ENCODE measurements at places on chromosomes 3 and 15.
A peak's percentile ranks its signal among the peaks of the same experiment; 100 is the strongest.

- DNase-seq: no peak
These were observed 552.6 kb upstream of the CBLB start for GRCh38 chr3:106421426-106421825.

DNA sequence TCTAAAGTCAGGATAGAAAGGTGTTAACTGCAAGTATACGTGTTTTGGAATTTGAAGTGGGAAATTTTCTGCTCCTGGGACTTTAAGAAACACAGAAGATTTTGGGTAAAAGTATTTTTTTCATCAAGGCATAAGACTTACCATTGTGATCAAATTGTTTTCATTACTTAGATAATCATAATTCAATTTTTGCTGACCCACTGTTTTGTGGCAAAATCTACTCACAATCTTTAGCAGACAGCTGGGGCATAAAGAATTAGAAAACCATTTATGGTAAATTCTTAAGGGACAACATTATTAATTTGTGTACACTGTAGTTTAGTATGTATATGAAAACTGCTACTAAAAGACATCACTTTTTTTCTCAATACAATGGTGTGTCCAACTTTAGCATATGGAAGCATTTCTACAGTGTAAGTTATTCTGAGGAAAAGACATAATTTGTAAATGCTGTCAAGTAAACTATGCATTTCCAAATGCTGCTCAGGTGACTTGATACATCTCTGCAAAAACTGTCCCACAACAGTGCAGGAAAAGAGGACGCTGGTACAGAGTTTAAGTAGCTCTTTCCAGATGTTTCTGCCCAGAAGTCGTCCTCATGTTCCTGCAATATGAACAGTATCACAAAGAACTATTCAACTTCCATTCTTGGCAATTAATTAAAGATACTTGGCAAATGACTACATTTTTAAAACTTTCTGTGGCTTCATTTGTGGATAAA, 52.3 kb downstream of the THSD4 start:
- no peak for DNase-seq

DNA sequence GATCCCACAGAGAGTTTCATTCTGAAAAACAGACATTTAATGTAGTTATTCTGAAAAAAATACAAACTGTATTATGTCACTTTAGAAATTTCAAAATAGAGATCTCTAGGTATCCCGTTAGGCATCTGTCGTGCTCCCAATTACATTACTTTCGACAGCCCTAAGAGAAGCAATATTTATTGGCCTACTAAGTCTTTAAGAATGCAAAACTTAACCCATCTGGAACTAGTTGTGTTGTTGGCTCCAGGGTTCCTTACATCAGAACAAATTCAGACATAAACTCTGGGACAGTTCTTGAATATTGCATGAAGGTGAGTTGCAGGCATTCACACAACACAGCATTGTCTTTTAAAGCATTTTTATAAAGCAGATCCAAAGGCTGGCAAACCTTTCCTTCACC, 498.4 kb downstream of the FHIT start:
- peak; percentile 65 for DNase-seq

DNA sequence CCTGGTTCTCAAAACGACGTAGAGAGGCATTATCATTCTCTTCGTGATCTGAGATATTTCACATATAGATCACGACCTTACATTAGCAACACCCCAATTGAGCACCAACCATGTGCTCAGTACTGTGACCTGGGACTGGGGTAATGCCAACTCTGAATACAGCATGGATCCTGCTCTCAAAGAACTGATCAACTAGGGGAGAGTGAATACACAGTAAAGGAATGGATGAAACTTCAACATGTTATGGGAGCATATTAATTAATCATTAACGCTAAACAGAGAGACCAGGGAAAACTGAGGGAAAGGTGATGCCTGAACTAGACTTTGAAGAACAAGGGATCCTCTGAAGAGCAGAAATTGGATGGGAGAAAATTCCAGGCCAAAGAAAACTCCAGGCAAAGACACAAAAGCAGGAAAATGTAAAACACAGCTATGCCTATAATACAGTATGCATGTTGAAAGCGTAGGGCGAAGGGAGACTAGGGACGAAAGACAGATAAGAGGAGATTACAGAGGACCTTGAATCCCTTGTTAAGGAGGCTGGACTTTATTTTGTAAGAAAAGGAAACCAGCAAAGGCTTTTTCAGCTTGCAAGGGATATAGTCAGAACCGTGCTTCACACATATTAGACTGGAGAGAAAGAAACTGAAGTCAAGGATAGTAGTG, 105.7 kb downstream of the ANO10 start:
- no peak for DNase-seq

DNA sequence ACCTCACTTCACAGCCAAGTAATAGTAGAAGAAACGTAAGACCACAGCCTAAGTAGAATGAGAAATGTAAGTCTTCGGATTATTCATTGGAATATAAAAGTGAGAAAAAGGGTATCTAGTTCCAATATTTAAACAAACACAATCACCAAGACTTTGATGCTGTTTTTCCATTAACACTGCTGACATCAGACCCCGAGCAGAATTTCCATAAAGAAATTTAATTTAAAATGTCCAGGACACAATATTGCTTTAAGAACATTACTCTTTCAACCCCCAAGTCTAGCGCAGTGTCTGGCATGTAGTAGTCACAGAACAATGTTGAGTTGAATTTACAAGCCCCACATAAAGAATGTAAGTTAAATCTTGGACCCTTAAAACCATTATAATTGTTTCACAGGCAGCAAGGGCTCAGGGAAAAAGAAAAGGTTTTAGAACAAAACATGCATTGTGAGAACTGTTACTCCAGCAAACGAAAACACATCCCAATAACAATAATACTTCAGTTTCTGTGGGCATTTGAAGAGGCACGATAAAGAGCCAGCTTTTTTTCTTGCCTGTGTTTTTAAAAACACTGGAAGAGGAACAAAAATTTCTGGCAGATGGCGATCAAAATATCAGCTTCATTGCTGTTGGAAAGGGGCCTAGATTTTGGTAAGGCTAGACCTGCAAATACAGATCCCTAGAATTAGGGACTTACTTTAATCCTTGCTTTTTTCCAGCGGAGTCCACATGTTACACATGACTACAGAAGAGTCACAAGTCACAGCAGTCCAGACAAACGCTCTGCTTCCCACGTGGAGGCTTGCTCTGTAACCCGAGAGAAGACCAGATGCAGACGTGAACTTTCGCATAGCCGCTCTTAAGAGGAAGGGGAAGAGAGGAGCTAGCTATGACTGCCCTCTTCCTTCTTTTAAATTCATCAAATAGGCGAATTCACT, 77.9 kb upstream of the IGSF10 start:
- DNase-seq: peak; percentile 64

DNA sequence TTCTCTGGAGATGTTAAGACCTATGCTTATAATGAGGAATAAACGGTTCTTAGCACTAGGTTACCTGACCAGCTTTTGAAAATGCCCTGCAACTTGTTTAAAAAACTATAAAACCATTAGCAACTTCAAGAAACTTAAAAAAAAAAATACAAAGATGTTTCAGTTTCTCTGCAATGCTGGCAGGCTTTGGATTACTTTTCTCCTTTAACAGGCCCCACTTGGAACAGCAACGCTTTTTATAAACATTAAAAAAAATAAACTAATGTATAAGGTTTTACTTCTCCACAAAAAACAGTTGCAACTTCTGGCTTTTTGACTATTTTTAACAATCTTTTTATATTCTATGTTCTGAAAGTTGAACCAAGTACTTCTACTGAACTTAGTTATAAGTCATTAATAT, 1006.7 kb downstream of the ROBO1 start:
- no peak for DNase-seq

GRCh38 chr3:127478922-127479321, 111.6 kb downstream of the TPRA1 start:
- DNase-seq: no peak

DNA sequence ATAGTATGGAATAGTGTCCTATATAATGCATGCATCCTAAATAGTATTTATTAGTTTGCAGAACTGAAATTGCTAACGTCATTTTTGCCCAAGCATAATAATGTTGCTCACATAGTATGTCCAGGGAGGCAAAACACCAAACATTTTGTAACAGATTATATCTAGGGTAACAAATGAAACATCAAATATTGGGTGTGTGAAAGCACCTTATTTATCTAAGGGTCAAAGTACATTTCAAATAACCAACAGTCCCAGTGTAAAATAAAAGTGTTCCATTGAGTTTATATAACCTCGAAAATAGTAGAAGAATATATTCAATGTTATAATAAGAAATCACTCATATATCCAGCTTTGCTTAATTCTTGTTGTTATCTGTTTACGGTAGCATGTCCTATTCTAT, 363.1 kb downstream of the CADM2 start:
- DNase-seq: no peak

DNA sequence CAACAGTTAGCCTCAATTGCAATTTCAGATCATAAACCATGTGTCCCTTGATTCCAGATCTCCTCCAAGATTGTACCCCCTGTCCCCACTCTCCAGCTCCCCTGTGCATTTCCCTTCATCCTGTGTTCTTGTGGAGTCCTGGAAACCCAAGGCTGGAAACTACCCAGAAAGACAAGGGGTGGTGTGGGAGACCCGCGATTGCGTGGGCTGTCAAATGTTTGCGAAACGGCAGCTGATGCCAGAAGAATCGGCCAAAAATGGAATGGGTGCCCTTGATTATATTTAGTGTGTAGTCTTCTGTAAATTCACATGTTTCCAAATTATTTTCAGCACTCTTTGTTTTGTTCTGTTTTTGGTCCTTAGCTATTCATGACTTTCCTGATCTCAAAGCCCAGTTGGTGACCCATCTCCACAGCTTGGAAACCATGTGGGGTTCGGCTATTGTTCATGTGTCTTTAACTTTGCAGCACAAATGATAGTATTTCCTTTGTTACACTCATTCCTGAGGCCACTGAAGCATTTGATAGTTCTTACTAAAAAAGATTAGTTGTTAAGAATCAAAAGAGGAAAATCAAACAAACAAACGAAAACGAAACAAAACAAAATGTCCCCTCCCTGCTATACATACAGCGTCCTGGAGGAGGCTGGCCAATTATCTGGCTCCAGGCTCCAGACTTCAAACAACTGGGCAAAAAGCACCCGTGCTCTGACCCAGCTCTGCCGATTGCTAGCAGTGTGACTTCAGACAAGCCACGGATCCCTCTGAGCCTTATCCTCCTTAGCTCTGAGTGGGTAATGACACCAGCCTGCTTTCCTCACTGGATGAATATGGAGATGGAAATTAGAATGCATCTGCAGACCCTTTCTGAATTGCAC, 120.9 kb downstream of the CACNA2D3 start:
- no peak for DNase-seq

DNA sequence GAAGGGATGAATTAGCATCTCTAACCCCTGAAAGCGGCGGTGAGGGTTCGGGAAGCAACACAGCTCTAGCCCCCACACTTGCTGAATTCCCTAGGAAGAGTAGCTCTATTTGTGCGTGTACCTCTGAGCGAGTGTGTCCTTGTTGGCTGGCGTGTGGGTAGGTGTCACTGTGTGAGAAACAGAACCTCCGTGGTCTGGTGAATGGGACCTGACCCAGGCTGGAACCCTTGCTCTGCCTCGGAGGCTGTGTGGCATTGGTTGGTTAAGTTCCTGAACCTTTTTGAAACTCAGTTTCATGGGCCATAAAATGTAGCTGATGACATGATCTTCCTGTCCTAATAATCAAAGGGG, 414 bp upstream of the TMEM115 start:
- no peak for DNase-seq

GRCh38 chr3:37499864-37500263, 325.5 kb upstream of the LRRFIP2 start:
- DNase-seq: no peak

GRCh38 chr3:114223143-114223542, 14.2 kb downstream of the ZNF80 start:
- no peak for DNase-seq

GRCh38 chr3:184731786-184732537, 20.1 kb upstream of the MAGEF1 start:
- DNase-seq: no peak

DNA sequence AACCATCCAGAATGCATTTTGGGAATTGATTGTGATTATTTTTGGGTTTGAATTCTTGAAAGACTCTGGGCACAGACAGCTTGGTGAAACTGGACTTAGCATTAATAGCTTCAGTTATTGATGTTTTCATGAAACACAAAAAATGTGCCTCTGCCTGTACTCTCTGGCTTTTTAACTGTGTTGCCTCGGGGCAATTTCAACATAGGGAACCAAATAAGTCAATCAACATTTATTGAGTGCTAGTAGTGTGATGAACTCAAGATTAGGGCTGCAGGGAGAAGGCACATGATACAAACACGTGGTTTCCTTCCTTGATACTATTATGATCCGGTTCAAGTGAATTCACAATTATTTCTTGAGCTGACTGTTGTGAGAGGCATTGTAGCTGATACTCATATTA, 50.8 kb downstream of the UNC13C start:
- DNase-seq: no peak

DNA sequence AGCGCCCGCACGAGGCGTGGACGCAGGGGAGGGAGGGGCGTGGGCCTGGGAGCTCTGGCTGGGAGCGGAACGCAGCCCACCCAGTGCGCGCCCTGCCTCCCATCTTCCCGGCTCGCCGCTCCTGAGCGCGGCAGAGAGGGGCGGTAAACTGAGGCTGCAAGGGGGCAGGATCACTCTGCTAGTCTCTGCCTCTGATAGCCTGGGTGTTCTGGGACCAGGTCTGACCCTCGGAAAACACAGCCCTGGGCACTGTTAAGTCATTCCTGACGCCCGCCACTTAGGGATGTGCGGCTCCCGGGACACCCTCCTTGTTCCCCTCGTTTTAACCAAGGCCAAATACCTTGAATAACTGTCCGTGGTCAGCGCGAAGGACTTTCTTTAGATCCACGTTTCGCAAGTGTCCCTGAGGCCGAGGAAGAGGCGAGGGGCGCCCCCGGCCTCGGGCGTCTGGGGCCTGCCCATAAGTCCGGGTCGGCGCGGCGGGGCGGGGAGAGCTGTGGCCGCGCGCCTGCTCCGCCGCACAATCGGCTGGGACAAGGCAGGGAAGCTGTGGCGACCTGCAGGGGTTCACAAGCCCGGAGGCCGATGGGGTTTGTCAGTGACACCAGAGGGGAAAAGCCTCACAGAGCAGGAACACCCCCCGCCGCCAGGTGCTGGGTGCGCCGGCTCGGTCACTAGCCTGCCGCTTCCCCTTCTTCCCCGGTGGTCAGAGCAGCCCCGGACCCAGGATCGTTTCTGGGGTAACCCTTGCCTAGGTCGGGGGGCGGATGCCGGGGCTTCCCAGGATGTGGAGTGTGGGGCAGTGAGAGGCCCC, 1.5 kb downstream of the ITPKA start:
- no peak for DNase-seq

DNA sequence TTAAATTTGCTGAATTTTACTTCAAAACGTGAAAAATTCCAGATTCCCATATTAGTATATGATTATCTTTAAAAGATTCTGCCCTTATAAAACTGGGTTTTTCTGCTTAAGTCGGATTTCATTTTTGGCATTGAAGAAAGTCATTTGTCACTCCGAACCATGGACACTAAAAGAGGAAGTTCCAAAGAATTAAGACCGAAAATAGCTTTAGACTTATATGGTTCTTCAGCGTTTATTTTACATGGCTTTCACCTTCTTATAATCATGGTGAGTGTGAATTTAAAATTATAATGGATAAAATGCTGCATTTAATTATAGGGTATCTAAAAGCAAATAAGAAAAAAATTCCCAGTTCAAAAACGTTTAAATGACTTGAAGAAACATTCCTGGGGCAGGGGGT, 1.0 kb downstream of the C3orf38 start:
- no peak for DNase-seq

- DNase-seq: no peak
These were observed 72.9 kb downstream of the MOBP start for GRCh38 chr3:39540162-39540921.

GRCh38 chr3:184745526-184745925, 33.7 kb upstream of the MAGEF1 start:
- DNase-seq: no peak

GRCh38 chr15:68463444-68463843, 31.5 kb upstream of the ITGA11 start:
- DNase-seq: no peak

Measured in fibroblast of the conjunctiva (primary cell).